ENCODE measurements at places on chromosomes 7 and 10.

GRCh38 chr7:115019882-115020605 lies 98.2 kb downstream of the MDFIC start:
- no peak for DNase-seq

- no peak for DNase-seq
Measured at GRCh38 chr10:78532480-78533042, 498.9 kb downstream of the RPS24 start.

- no peak for DNase-seq
Measured at GRCh38 chr7:134892963-134893362, 93.3 kb upstream of the AGBL3 start.

GRCh38 chr10:5587151-5588079 lies 62.7 kb downstream of the CALML3 start:
- DNase-seq, result no peak

DNA sequence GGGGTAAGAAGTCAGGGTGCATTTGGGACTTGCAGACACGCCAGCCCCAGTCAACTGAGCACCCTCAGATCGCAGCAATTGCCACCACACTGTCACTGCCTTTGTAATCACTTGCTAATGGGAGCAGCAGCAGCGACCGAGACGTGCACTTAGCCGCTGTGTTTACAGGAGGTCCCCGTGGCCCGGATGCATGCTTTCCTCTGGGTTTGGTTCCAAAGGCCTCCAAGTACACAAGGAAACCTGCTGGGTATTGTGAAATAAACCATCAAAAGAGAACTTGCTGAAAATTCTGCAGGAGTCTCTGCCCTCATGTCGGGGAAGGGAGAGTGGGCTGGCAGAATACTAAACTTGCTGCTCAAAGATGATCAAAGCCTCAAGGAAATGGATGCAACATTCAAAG lies 341.7 kb downstream of the DNAJB6 start:
- no peak for DNase-seq

DNA sequence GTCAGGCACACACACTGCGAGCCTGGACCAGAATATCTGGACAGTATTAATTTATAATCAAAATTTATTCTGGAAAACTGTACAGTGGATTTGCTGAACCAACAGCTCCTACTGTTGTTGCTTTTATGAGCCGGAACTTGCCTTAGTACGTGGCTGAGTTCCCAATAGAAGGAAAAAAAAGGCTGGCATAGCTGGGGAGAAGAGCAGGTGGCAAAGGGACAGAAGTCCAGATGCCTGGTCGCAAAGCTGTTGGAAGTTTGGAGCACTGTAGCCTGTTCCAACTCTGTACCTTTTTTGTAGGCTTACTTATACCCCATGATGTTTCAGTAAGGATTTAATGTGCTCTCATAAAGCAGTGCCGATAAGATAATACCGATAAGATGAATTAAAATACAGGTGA lies 333.8 kb downstream of the ABCA13 start:
- DNase-seq, result no peak

- no peak for DNase-seq
Measured at GRCh38 chr7:95883217-95883616, 110.9 kb downstream of the DYNC1I1 start.

DNA sequence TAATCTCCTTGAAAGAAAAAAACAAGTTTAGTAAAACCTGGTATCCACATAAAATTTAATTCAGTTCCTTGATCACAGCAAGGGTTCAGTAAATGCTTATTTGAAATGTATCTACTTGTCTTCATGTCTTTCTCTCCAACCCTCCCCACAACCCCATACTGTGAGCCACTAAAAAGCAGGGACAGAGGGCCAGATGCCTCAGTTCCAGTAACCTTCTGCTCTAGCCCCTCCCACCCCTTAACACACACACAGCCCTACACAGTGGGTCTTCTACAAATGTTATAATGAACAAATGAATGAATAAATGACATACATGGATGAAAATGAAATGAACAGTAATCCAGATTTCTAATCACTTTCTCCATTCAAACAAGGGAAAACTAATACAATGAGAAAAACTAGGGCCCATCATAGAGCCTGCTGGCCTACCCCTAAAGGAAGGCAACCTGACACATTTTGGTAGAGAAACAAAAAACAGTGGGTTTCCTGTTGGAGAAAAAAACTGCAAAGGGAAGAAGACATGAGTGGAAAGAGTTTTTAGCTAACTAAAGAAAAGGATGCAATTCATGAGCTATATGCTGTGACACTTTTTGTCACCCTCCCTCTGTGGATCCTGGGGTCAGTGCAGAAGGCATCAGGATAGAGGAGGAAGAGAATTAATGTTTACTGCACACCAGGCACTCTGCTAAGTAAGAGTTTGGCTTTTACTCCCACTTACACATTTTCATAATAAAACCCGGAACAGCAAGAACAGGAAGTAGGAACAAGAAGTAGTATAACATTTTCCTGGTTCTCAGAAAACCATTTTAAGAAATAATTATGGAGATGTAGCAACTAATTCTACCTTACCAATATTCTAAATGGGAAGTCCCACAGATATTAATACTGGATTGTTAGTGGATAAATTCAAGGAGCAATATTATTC lies 38.1 kb downstream of the ELMO1 start:
- no peak for DNase-seq

DNA sequence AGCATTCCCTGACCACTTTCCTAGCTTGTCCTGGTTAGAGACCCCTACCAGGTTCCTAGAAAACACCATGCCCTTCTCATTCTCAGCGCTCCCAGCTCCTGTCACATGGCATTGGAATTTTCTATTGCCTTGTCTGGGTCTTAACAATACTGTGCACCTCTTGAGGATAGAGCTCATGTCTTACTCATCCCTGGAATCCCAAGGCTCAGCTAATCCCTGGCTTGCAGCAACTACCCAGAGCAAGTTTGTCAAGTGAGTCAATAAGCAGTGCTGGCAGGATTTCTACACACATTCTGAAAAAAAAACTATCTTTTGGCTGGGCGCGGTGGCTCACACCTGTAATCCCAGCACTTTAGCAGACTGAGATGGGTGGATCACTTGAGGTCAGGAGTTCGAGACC lies 11.7 kb upstream of the PRDX3 start:
- no peak for DNase-seq

- no peak for DNase-seq
Measured at GRCh38 chr7:58086461-58086860, 636.5 kb downstream of the ZNF716 start.

GRCh38 chr10:118970770-118971169 lies 58.7 kb upstream of the NANOS1 start:
- DNase-seq, result no peak

DNA sequence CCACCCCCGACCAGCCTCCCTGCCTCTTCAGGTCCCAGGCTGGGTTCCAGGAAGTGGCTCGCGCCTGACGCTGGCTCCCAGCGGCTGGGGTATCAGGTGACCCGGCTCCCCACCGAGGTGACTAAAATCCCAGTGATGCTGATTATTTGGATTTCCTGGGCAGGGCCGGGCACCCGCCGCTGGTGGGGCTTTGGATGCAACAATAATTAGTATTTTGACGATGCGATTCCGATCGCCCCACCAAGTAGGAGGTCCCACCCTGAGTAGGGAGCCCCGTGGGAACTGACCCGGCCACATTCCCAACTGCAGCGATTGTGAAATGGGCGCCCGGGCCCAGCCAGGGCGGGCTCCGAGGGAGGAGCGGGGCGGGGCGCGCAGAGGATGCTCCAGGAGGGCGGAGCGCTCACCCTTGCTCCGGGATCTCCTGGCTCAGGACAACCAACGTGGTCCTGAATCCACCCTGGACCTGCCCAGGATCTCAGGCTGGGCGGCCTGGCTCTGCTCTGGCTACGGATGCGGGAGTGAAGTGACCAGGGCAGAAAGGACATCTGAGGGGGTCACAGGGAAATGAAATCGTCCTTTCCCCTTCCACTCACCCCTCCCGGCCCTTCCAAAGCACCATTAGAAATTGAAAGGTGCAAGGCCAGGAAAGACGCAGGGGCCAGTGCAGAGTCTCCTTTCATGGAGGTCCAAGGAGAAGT lies 32.6 kb downstream of the DUSP5 start:
- DNase-seq, result no peak

- DNase-seq, result no peak
Measured at GRCh38 chr10:10819206-10819856, 198.3 kb upstream of the CELF2 start.

DNA sequence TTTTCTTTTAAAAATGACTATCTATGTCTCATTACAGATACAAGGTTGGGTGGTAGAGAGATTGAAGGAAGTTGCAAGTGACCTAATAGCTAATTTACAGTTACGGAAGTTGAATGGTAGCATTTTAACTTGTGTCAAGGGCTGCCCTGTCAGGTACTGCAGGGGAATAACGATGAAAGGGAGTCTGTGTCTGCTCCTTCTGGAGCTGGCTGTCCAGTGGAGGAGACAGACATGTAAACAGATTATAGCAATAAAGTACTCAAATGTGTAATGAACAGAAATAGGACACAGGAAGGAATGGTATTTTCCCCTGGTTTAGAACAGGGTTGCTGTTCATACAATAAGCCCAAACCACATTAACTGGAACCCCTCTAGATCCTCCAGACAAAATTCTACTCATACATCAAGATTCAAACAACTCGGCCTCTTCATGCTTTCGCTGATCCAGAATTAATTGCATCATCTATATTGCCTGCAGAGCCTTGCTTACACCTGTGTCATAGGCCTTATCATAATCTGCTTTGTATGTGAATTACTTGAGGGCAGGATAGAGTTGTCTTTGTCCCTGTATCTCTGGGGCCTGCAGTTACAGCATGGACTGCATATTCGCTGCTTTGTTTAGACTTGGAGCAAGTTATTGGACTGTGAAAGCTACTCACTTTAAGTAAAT lies 42.8 kb downstream of the AUTS2 start:
- no peak for DNase-seq

GRCh38 chr10:29613791-29614190 lies 21.0 kb downstream of the SVIL start:
- no peak for DNase-seq

DNA sequence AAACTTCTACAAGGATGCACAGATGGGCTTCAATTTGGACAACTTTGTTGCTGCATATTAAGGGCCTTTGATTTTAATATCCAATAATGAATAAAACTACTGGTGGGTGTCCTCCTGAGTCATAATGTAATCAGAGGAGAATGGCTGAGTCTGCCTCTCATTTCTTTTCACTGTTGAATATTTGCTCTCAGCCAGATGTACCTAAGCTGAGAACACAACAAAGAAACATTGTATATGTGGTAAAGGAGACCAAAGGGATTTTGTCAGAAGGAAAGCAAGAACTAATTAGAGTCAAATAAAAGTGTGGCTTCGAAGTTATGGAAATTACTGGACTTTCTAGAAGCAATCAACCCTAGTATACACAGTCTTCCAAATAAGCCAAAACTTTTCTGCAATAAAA lies 131.0 kb upstream of the BET1 start:
- no peak for DNase-seq

DNA sequence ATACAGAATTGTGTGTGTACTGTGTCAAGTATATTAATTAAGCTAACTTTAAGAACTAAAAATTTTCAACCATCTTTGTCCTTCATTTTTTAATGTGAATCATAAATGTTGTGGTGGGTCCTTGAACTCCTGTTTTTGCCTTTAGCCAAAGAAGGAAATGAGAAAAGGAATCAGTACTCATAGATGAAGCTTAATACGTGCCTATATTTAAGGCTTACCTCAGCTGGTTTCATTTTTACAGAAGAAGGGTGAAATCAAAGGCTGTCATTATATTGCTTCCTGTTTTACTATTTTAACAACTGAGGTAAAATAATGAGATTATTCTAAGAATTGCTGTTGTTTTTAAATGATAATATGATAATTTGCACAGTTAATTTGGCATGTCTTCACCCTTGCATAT lies 6.3 kb upstream of the SNX13 start:
- no peak for DNase-seq

DNA sequence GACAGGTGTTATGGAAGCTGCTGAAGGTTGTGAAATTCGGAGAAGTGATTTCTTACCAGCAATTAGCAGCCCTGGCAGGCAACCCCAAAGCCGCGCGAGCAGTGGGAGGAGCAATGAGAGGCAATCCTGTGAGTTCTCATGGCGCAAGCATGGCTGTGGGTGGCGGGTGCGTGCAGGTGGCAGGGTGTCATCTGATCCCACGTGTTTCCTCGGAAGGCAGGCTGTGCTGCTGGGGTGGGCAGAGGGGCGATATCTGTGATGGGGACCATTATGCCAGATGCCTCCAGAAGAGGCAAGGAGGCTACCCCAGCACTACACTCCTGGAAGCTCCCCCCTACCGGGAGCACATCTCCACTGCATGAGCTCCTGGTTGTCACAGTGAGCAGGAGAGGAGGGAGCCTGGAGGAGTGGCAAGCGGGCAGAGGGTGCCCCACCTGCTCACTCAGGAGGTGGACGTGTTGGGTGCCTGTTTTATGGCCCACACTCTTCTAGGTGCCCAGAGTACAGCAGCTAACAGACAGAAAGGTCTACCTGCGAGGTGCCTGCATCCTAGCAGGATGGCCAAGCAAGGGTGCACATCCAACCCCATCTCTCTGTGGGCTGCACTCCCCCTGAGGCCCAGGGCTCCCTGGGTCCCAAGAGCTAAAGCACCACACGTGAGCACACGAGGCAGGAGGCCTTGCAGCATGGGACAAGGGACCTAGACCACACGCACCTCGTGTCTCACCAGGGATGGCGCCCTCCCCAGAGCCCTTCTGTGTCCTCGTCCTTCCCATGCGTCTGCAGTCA lies 204.7 kb downstream of the EBF3 start:
- no peak for DNase-seq

GRCh38 chr10:124153023-124153826 lies 59.8 kb upstream of the CHST15 start:
- DNase-seq, result peak; percentile 37

- DNase-seq, result no peak
Measured at GRCh38 chr7:139959285-139959628, 103.5 kb downstream of the PARP12 start.

DNA sequence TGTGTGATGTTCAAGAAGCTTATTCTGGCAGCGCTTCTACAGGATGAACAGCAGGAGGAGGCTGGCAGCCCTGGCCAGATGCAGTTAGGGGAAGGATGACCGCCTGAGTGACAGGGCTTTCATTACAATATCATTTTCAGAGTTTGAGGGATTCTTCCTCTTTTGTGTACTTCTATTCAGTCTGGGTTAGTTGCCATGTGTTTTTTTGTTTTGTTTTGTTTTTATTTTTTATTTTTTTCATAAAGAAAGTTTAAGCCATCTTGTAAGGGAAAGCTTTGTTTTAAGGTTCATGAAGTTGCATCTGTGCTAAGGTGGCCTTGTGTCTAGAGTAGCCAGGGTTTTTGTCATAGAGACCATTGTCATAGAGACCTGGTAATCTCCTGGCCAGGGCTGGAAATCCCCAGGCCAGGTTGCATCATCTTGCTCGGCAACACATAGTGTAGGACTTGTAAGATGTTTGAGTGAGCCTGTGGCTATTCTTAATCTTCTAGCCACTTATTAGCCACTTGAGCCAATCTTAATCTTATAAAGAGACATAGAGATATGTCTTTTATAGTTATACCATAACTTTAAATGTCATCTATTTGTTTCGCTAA lies 230.5 kb upstream of the TMEM229A start:
- no peak for DNase-seq

GRCh38 chr7:70319057-70319456 lies 720.8 kb downstream of the AUTS2 start:
- no peak for DNase-seq

GRCh38 chr7:128875523-128875948 lies 12.9 kb downstream of the ATP6V1F start:
- no peak for DNase-seq

GRCh38 chr10:84243759-84244158 lies 1.1 kb upstream of the RGR start:
- no peak for DNase-seq

All from esophagus squamous epithelium (tissue), 5 donors.